GF-D8 (cell line): ENCODE measurements at places on chromosomes 11 and 22.

- no peak for DNase-seq
Measured at GRCh38 chr11:19768815-19769214, 56.2 kb downstream of the NAV2 start.

- DNase-seq, result no peak
Measured at GRCh38 chr11:46492532-46492931, 101.0 kb upstream of the CHRM4 start.

DNA sequence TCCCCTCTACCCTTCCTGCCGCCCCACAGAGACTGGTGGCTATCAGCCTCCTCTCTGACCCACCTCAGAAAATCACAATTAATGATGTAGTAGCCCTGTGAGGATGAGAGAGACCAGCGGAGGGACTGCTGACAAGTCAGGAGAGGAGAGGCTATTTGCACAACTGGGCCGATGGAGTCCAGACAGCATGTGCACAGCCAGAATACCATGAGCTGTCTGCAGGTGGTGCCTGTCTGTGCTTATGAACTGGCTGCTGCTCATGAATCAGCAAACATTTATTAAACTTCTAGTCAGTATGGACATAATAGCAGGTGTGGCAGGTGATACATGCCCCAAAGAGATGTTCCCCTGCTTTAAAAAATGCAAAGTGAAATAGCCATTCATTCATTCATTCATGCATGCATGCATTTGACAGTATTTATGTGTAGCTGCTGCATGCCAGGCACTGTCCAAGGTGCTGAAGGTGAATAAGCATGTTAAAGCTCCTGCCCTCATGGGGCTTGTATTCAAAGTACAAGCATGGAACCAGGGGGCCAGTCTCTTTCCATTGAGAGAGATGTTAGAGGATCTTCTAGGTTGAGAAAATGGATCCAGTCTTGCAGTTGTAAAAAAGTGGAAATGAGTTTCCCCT lies 141.3 kb downstream of the GRIK4 start:
- DNase-seq, result no peak

- no peak for DNase-seq
Measured at GRCh38 chr11:1299621-1300020, 9.8 kb downstream of the TOLLIP start.

DNA sequence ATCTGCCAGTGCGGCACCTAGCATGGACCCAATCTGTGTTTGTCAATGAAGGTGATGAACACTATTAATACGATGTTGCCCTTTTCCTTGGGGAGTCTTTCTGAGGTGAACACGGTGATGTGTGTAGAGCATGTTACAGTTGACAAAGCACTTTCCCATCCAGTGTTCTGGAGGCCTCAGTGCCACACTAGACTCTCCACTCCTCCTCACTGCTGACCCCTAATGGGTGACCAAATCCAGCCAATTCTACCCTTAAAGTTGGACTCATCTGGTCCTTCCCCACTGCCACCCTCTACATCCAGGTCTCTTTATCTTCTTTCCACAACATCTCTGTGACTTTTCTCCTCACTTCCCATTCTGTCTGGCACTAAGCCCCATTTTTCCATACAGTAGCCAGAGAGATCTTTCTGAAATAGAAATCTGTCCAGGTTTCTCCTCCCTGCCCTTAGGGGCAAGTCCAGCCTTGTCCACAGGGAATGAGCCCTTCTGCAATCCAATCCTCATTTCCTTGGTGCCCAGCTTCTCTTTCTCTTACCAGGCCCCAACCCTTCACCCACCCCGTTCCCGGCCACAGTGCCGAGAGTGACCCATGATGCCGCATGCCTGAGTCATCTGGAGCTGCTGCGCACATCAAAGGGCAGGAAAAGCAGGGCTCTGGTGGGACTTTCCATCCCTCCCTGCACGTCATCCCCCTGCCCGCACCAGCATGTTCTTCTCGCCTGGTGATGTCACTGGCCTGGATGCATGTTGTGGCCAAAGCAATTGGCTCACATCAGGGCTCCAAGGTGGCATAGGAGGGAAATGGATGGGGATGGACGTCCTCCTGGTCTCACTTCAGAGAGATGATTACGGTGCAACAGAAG lies 64.2 kb downstream of the RASSF10 start:
- no peak for DNase-seq

DNA sequence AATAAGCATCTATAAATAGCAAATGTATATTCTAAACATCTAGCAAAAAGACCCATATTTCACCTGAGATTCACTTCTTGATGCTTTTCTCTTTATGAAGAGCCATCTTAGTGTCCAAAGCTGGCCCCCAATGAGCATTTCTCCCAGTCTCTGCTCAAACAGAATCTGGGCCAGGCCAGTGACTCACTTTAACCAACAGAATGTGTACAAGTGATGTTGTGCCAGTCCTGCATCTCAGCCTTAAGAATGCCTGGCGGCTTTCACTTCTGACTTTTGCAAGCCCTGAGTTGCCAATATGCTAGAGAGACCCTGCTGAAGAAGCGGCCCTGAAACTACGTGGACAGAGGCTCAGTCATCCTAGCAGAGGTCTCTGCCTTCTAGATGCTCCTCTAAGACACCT lies 6.9 kb upstream of the COPB1 start:
- no peak for DNase-seq

DNA sequence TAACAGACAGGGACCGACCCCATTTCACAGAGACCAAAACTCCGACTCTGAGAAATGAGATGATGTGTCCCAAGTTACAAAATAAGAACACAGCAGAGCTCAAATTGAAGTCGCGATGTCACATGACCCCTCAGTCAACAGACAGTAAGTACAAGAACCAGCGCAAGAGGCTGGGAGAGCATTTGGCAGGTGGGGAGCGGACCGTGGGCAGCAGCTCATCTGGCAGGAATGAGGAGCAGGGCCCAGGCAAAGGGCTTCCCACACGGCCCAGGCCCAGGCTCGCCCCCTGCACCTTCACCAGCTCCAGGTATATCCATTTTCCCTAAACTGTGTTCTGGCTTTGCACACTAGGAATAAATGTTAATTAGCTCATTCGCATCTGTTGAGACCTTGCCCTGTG lies 34.3 kb downstream of the SCUBE1 start:
- no peak for DNase-seq

- no peak for DNase-seq
Measured at GRCh38 chr11:21174781-21175180, 505.4 kb downstream of the NELL1 start.

DNA sequence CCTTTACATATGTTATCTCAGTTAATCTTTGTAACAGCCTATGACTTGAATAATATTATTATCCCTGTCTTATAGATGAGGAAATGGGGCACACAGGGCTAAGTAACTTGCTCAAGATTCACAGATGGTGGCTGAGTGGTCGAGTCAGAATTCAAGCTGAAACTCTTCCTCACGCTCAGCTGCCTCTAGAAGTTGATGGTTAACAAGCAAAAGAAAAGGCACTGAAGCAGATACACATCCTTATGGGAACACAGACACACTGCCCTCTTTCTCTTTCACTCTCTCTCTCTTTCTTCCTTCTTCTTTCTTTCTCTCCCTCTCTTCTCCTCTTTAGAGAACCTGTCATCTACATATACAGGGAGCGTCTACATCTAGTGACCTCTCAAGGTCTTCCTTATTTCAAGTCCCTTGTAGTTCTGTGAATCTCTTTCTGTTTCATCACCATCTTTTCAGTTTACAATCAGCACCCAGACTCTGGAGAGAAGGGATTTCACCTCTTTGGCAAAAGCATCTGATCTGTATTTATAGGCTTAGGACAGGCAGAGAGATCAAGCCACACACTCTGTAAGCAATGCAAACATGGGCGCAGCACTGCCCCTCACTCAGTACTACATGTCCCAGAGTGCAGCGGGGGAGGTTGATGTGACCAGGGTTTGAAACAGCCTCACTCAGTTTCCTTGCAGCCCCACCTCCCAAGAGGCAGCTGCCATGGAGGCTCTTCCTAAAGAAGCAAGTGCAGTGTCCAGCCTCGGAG lies 75.7 kb downstream of the GRAMD1B start:
- DNase-seq, result no peak

DNA sequence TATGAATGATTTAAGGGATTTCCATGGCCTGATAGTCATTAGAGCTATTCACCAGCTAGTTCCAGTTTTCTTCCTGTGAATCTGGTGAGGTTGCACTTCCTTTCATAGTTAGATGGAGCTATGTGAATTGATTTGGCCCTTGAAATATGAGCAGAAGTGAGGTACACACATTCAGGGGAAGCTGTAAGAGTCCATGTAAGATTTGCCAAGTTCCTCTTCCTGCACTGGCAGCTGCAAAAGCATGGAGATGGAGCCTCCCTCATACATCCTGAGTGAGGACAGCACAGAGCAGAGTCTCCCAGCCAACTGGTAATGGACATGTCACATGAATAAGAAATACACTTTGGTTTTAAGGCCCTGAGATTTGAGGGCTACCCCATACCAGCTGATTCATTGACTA lies 111.7 kb downstream of the CD44 start:
- DNase-seq, result no peak

GRCh38 chr22:25628494-25628893 lies 64.0 kb downstream of the GRK3 start:
- DNase-seq, result no peak

GRCh38 chr11:89626366-89626765 lies 83.7 kb upstream of the TRIM77 start:
- no peak for DNase-seq

GRCh38 chr11:122898799-122899198 lies 16.2 kb downstream of the JHY start:
- no peak for DNase-seq
